ENCODE measurements at places on chromosomes 2 and 18.

DNA sequence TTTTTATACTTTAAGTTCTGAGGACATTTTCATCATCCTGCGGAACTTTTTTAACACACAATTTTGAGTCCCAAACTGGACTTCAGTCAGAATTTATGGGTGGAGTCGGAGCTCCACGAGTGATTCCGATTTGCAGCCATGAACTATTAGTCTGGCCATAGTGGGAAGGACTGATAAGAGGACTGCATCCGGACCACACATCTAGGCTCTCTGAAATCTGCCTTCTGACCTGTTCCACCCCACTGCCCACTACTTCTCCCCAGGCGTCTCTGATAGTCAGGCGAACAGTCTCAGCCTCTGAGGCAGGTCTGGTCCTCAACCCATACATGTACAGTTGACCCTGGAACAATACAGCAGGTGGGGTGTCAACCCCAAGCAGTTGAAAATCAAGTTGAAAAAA is 5.2 kb downstream of the MRPL35 start:
- no peak for DNase-seq

DNA sequence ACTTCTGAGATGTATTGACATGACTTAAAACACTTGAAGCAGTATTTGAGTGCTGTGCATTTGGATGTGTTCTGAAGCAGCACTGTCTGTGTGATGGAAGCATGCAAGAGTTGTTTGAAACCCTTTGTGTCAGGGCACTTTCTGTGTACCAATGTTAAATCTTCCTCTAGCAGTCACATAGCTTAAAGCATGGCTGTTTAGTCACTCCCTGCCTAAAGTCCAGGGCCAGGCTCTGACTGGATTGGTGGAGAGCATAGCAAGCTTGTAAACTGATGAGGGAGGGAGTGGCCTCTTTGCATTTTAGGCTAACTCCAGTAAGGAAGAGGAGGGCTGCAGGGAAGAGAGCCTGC is 73.5 kb downstream of the MYO1B start:
- DNase-seq, result no peak

- DNase-seq, result no peak
These were observed 65.3 kb downstream of the ALK start for GRCh38 chr2:29855924-29856639.

GRCh38 chr2:241659150-241659739 is 21.8 kb downstream of the ATG4B start:
- no peak for DNase-seq

DNA sequence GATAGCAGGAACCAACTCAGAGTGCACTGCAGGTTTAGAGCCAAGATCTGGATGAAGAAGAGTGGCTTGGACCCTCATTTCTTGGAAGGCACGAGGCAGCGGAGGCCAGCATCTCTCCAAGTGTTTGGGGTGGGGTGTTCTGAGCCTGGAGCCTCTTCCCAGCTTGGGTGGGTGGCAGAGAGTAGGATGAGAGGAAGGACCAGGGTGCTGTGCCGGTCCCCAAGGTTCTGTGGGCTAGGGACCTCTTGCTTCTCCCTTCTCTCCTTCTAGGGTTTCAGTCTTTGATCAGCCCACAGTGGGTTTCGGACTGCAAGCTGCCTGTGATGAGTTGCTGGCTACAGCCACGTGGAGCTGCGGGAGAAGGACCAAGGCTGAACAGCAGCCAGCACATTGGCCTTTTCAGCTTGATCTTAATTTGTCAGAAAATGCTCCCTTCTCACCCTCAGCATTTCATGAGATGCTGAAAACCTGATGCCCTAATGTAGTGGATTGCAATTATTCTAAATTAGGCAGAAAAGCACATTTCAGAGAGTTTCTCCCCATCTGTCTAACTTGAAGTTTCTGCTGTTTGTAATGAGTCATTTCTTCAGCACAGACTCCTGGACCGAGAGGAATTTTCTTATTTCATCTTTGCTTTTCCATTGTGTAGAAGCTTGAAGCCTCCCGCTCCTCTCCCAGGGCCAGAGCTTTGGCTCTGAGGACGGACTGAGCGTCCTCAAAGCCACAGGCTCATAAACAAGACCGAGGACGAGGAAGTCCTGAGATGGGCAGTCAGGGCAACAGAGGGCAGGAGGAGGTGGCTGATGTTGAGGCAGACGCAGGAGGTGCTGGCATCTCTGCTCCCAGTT is 99.1 kb upstream of the HDAC4 start:
- DNase-seq, result no peak

GRCh38 chr2:226190479-226191252 is 609.0 kb downstream of the IRS1 start:
- DNase-seq, result no peak

DNA sequence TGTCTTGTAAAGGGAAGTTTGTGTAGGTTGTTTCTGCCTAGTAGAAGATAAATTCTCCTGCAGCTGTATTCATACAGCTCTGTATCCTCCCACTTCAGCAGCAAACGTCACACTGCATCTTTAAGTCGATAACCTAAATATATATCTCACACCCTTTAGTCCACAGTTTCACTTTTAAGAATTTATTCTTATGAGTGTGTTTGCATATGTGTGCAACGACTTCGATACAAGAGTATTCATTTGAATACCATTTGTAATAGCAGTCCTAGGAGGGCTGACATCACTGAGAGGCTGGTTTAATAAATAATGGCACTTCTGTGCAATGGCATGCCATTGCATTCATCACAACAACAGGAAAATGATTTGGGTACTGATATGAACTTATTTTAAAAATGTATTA is 63.8 kb upstream of the MSH6 start:
- DNase-seq, result no peak

- DNase-seq, result no peak
These were observed 181.7 kb downstream of the ANKRD44 start for GRCh38 chr2:197128897-197129296.

GRCh38 chr2:39399570-39399969 is 37.5 kb downstream of the MAP4K3 start:
- no peak for DNase-seq

- DNase-seq, result no peak
These were observed 862.3 kb downstream of the SUCLG1 start for GRCh38 chr2:83596592-83597282.

- no peak for DNase-seq
These were observed 155.9 kb downstream of the NAPG start for GRCh38 chr18:10681581-10682367.

- no peak for DNase-seq
These were observed 119.4 kb downstream of the CYRIA start for GRCh38 chr2:16546128-16546754.

- DNase-seq, result no peak
These were observed 83.4 kb downstream of the TTN start for GRCh38 chr2:178723786-178724346.

DNA sequence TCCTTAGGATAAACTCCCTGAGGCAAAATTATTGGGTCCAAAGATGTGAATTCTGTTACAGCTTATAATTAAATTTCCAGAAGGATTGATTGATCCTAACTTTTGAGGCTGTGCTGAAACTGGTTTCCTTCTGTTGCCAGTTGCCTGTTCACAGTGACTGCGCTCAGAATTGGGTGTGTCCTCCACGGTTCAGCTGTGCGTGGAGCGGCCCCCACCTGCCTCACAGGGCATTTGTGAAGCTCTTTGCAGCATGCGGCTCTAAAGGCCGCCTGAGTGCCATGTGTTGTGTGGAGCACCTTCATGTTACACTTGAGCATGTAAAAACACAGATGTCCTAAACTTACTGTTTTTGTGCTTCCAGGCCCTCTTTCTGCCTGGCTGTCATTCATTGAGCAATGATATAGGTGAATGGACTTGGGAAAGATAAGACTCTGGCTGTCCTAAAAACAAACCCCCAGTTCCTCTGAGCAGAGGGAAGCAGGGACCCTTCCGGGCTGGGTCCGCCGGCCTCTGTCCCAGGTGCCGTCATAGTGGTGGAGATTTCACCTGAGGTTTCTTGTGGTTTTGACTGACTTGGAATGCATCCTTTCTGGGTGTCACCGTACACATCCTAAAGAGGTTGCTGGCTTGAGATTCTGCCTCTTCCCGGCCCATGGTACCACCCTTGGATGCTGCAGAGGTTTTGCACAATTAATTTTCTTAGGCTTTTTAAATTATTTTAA is 173.6 kb downstream of the LDLRAD4 start:
- no peak for DNase-seq

GRCh38 chr18:9417073-9417851 is 58.1 kb upstream of the RALBP1 start:
- DNase-seq, result peak; percentile 83

- no peak for DNase-seq
These were observed 19.6 kb downstream of the ENOSF1 start for GRCh38 chr18:692824-693223.

- DNase-seq, result no peak
These were observed 40.2 kb downstream of the PKP4 start for GRCh38 chr2:158496986-158497385.

DNA sequence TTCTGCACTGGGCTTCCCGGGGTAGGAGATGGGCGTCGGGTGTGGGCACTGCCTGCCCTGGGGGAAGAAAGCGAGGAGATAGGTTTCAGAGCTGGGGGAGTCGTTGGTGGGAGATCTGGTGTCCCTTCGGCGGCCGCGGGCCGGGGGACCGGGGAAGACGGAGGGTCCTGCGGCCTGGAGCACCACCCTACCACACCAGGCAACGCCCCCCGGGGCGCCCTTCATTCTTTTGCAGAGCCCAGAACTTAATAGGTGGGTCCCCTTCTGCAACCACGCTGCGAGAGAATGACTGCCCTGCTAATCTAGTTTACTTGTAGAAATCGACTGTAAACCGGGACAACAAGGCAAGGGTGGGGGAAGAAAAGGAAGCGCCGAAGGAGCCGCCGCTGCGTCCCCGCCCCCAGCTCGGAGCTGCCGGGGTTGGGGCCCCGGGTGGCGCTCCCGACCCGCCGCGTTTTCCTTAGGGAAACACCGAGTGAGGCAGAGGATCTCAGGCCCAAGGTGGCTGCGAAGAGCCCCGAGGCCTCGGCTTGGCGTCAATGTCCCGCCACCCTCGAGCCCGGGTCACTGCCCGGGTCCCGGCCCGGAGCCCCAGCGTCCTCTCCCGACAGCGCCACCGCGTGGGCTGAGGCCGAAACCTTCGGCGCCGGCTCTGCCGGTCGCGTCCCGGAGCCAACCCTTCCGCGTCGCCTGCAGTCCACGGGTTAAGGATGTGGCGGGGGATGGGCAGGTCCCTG is 5.4 kb upstream of the SATB2 start:
- peak; percentile 81 for DNase-seq

- DNase-seq, result no peak
These were observed 348.9 kb downstream of the HRH4 start for GRCh38 chr18:24809173-24809950.

DNA sequence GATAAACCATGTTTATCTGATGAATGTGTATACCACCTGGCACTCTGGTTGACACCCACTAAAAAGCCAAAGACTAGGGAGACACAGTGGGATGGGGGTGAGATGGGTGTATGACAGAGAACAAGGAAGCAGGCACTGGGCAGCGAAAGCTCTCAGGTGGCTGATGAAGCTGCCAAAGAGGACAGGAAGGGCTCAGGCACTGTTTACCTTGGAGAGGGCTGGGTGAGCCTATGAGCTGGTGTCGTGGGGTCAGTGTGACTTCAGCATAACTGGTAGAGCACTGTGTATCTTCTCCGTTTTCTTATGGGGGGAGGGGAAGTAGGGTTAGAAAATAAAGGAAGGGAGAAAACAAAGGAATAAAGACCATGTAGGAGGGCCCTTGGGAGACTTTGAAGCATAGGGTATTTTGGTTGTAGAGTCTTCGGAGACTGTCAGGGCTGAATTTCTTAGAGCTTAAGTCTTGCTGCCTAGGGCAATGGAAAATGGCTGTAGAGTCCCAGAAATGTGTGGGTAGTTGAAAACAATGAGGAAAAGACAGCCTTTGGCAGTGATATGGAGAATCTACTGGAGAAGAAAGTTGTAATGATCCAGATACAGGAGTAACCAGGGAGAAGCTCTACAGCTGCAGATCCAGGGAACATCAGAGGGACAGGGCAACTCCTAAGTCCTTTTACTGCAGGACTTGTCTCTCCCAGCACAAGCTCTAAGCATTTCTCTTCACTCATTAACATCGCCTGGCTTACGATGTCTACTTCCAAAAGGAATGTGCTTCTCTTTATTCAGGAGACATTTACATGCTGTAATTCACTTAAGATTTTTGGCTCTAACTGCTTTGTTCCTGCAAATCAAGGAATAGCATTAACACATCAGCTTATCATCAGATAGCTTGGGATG is 120.0 kb downstream of the AQP4 start:
- no peak for DNase-seq

- no peak for DNase-seq
These were observed 298.1 kb downstream of the TGIF1 start for GRCh38 chr18:3748086-3748485.

GRCh38 chr18:8515142-8515865 is 93.9 kb upstream of the RAB12 start:
- no peak for DNase-seq

DNA sequence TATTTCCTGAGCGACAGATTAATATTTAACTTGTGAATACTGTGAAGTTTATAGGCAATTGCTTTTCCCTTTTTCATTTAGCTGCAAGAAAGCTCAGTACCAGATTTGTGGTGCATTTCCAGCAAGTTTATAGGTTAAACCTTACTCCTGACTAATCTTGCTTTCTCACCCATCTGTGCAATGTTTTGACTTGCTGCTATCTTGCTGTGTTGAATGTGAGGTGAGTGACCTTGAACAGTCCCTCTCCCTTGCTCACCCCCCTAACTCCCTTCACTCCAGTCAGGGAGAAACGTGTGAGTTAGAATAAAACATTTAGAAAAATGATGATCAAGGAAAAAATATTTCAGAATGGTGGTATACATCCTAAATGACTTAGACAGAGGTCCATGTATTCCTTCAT is 39.8 kb upstream of the PARD3B start:
- DNase-seq, result no peak

GRCh38 chr2:146374505-146374904 is 1470.3 kb upstream of the ACVR2A start:
- no peak for DNase-seq

DNA sequence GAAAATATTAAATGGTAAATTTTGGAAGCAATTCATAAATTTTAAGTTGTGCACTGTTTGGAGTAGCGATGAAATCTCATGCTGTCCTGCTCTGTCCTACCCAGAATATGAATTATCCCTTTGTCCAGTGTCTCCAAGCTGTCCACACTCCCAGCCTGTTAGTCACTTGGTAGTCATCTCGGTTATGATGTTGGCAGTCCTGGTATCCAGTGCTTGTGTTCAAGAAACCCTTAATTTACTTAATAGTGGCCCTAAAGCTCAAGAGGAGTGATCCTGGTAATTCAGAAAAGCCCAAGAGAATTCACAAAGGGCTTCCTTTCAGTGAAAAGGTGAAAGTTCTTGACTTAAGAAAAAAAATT is 71.8 kb upstream of the STAM2 start:
- DNase-seq, result no peak

- no peak for DNase-seq
These were observed 124.4 kb downstream of the TTC27 start for GRCh38 chr2:32752205-32752604.

GRCh38 chr2:149084924-149085795 is 46.7 kb downstream of the LYPD6B start:
- no peak for DNase-seq

- no peak for DNase-seq
These were observed 145.0 kb upstream of the PELI1 start for GRCh38 chr2:64289251-64289650.
